Left colon (tissue), 2 donors: ENCODE measurements at places on chromosomes 5 and 9.
A peak's percentile ranks its signal among the peaks of the same experiment; 100 is the strongest.

GRCh38 chr5:160379511-160379910 lies 9.1 kb upstream of the C1QTNF2 start:
- DNase-seq, result no peak

GRCh38 chr9:16029046-16029615 lies 476.3 kb downstream of the CCDC171 start:
- DNase-seq, result no peak

GRCh38 chr5:149550594-149551226 lies 529 bp downstream of the CSNK1A1 start:
- peak; percentile 53 for DNase-seq

DNA sequence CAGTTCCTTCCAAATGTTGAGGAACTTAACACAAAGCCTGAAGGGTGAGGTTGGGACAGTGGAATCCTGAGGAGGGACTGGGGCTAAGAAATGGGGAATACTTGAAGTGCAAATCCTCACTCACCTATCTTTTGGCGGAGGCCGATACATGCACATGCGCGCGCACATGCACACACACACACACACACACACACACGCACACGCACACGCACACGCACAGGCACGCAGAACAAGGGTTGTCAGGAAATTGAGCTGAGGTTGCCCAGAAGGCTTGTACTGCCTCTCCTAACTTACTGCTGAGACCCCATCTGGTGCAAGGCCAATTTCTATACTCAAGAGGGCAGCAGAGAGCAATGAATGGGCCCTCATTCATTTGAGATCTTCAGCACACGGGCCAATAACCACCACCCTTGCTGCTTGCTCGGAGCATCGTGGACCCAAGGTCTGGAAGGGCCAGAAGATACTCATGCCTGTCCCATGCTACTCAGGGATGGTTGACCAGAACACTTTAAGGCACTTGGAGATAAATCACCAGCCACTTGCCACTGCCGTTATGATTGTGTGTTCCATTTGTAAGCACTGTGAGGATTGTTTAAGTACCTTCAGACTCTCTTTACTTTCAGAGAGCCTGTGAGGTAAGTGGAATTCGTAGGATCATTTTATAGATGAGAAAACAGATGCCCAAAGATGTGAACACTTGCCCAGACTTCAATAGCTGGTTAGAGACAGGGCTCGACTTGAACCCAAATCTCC lies 21.5 kb downstream of the BTF3 start:
- DNase-seq, result peak; percentile 60

DNA sequence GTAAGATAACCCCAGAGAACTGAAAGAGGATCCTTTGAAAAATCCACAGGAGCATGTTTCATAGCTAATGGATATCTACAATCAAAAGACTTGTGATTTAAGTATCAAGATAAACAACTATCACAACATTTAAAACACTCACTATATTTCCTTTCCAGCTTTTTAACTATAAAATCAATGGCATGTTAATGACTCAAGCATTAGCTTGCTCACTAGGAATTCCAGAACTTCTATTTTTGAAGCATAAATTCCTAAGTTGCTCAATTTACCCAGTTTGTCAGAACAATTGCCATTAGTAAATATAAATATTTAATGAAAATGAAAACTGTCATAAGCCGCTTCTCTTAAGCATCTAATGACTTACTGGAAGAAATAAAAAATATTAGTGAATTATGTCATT lies 355.3 kb downstream of the PRELID2 start:
- no peak for DNase-seq

GRCh38 chr5:93596310-93596675 lies 13.3 kb downstream of the NR2F1 start:
- DNase-seq, result no peak

DNA sequence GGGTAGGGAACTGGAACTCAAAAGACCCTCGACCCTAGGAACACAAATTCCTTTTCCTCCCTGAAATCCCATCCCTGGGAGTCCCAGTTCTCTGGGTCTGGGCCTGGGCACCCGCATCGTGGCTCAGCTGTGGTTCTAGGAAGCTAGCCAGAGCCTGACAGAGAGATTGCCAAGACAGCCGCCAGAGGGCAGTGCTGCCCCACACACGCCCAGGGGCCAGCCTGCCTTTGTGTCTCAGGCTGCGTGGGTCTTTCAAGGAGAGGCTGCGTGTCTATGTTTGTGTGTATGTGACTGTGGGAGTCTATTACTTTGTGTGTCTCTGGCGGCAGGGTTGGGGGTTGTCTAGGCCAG lies 32.0 kb upstream of the TTLL11 start:
- DNase-seq, result peak; percentile 80

DNA sequence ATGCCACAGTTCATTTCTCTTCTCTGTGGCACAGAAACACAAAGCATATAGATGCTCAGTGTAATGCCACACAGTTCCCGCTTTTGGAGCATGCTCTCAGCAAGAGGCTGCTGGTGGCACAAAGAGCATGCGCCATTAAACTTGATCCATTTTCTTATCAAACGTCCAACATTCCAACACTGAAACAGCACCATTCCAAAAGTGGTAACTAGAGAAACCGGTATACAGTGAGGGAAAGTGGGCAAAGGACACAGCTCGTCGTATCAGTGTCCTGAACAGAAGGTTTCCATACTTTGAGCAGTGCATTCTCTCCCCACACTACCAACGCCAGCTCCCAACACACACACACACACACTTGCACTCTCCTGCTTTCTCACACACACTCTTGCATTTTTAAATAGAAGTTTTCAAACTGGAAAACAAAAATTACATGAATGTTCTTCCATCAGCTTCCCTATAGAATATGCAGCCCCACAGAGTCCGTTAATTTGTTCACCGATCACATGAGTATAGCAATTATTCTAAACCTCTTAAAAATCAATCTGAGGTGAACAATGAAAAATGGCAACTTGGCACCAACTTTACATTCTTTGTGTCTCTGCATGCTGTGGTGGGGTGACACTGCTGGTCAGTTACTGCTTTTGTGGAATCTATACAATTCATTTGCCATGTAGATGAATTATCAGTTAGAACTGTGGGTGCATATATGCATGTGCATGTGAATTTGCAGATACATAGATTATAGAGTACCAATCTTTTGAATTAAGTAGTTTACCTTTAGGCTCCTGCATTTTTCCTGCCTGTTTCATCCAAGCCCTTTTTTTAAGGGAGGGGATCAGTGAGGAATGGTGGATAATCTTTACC lies 5.7 kb downstream of the NFIB start:
- no peak for DNase-seq
